NCI-H2107 (cell line): ENCODE measurements at places on chromosomes 1 and 21.

DNA sequence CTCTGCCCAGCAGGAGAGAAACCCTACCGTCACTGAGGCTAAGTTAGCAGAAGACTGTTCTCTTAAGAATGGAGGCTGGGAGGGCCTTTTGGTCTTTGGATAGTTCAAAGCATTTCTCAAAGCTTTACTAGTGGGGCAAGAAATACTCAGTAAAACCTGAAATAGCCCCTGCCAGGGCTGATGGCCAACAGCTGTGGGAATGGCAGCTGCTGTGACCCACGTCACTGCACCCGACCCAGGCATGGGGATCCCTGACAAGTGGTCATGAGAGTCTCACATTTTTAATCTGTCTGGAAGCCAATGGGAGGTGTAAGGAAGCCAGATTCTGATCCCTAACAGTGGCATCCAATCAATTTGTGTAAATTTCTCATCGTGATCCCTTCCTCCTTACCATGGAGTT, 44.5 kb upstream of the ENAH start:
- no peak for DNase-seq

DNA sequence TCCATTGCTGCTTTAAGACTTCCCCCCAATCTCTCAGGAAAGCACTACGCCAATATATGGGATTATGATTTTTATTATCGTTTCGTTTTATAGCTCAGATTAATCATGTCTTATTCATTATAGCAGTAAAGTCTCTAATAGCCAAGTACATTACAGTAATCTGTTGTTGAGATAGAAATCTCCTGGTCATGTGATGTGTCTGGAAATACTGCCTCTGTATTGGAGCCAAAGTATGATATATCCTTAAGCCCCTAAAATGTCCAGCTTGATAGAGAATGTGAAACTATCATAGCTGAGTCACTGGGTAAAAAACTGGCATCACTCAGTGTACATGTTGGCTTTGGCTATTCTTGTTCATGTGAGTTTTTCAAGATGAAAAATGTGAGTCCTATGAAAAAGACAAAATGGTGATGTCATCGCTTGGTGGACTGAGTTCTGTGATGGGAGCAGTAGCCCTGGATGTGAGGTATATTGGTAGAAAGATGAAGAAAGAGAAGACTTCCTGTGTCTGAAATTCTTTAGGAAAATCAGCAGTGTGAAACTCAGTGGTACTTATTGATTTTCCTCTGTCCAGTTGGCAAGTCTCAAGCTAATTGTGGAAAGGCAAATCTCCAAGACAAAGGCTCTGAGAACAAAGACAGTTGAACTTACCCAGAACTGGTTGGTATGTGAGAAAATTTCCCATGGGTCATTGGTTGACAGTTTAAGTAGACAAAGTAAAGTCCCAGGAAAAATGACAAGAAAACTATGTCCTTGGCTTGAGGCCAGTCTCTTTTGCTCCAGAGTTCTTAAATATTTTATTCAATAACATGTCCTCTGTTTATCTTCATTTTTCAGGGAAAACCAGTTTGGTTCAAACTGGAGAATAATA, 76.2 kb downstream of the BRINP2 start:
- no peak for DNase-seq

DNA sequence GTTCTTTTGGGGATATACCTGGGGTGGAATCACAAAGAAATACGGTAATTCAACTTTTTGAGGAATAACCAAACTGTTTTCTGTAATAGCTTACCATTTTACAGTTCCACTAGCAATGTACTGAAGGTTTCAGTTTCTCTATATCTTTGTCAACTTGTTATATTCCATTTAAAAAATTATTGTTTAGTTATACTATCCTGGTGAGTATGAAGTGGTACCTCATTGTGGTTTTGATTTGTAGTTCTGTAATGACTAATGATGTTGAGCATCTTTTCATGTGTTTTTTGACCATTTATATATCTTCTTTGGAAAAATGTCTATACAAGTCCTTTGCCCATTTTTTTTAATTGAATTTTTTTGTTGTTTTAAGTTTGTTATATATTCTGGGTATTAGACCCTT, 39.4 kb downstream of the MAST2 start:
- no peak for DNase-seq

GRCh38 chr1:3881193-3881480, 18.9 kb downstream of the C1orf174 start:
- no peak for DNase-seq

DNA sequence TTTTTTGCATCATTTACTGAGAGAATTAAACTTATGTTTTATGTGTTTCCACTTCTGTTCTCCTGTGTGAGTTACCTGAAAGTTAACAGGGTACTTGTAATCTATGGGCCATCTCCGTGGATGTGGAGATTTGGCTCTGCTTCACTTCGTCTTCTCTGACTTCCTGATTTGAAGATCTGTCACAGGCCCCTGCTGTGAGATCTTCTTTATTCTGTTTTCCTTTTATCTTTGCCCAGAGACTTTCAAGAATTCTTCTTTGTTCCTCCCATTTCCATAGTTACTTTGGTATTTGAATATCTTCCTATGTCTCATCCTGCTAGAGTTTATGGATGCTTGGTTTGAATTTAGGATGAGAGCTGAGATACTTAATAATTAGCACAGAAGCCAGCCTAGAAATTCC, 35.4 kb upstream of the PKN2 start:
- DNase-seq, result no peak

GRCh38 chr1:26096471-26096870, 15.2 kb upstream of the PDIK1L start:
- DNase-seq, result no peak

GRCh38 chr1:66626261-66626660, 92.3 kb downstream of the SGIP1 start:
- DNase-seq, result no peak

GRCh38 chr21:33015756-33016155, 10.0 kb upstream of the OLIG2 start:
- DNase-seq, result no peak

GRCh38 chr1:167611983-167612382, 18.0 kb upstream of the RCSD1 start:
- DNase-seq, result no peak

DNA sequence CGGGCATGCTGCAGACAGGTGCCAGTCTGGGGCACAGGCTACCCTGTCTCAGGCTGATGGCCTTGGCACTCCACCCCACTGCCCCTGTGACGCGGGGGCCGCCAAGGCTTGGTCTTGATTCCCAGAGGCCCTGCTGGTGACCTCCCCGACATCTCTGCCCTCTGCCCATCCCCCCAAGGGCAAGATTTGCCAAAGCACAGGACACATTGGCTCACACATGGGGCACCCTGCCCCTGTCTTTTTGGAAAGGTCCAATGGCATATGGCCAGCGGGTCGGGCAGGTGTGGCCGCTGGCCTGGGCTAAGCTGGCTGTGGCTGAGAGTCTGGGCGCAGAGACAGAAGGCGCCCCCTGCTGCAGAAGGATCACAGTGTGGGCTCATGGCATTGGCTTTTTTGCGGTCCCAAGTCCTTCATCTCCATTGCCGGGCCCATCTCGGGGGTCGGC, 4.6 kb downstream of the MIB2 start:
- no peak for DNase-seq

- no peak for DNase-seq
Observed at GRCh38 chr1:114116086-114116485, 37.6 kb downstream of the SYT6 start.

GRCh38 chr1:44437107-44437716, 32.2 kb downstream of the RNF220 start:
- DNase-seq, result no peak

GRCh38 chr1:237164406-237165352, 122.7 kb downstream of the RYR2 start:
- no peak for DNase-seq

GRCh38 chr21:17930093-17930492, 110.9 kb upstream of the C21orf91 start:
- DNase-seq, result no peak

GRCh38 chr1:18422076-18422777, 58.5 kb upstream of the KLHDC7A start:
- DNase-seq, result no peak

DNA sequence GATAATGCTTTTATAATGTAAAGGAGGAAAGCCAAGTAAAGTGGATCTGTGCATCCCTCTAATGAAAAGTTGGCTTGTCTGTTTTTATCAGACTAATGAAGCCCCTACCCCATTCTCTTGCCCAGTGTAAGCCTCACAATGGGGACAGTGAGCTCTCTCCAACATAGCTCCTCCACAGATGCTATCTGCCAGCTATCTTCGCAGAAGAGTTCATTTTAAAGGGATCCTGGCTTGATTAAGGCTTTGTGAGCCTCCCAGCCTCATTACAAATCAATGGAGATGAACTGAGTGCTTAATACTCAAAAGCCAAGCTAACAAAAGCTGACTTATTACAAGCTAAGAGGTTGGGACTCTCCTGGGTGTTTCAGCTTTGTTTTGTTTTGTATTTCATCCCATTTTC, 514.7 kb downstream of the NUF2 start:
- no peak for DNase-seq

- no peak for DNase-seq
Observed at GRCh38 chr21:24636696-24637095, 970.6 kb downstream of the MRPL39 start.

- no peak for DNase-seq
Observed at GRCh38 chr1:154943649-154944400, 7.3 kb upstream of the PMVK start.
